ENCODE measurements at places on chromosomes 13 and 19.

GRCh38 chr13:78764665-78765064 lies 105.7 kb upstream of the OBI1 start:
- no peak for DNase-seq

- DNase-seq, result no peak
These were observed 65.4 kb downstream of the KL start for GRCh38 chr13:33081666-33082065.

DNA sequence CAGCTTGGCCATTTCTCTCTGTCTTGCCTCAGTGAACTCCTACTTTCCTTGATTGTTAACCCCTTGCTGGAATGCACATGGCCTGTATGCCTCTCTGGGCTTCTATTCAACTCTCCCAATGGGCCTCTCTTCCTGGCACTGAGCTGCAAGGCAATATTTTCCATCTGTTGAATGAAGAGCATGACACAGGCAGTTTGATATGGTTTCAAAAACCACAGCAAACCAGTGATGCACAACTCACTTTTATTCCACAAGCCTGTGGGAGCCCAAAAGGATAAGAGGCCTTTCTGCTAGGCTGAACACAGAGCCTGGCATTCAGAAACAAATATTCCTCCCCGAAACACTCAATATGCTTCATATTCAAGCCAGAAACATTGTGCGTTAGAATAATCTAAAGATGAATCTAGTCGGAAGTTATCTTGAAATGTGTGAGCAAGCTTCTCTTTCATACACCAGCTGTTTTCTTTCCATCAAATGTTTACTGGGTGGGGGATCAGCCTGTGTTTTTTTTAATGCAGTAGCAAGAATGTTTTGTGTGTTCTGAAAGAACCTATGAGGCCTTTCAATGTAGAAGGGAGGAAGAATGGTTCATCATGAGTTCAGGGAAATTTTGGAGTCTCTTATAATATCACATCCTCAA lies 443.1 kb upstream of the SPRY2 start:
- no peak for DNase-seq

GRCh38 chr19:22945560-22945959 lies 57.4 kb downstream of the ZNF728 start:
- DNase-seq, result no peak

GRCh38 chr19:38727306-38727867 lies 16.9 kb downstream of the CAPN12 start:
- no peak for DNase-seq

GRCh38 chr13:111925146-111925875 lies 141.6 kb upstream of the SOX1 start:
- no peak for DNase-seq

DNA sequence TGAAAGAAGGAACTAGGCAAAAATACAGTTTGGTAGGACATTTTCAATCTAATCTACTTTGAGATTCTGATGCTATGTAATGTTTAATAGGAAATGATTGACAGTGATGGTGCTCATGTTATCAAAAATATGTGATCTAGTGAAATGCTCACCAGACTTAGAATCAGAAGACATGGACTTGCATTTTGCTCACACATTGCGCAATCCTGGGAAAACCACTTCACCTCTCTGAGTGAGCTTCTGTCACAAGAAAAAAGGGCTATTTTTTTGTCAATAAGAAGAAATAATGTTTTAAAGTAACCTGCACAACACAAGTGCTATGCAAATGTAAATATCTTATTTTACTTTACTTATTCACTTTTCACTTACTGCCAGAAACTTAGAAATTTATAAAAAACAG lies 380.9 kb upstream of the HTR2A start:
- no peak for DNase-seq

DNA sequence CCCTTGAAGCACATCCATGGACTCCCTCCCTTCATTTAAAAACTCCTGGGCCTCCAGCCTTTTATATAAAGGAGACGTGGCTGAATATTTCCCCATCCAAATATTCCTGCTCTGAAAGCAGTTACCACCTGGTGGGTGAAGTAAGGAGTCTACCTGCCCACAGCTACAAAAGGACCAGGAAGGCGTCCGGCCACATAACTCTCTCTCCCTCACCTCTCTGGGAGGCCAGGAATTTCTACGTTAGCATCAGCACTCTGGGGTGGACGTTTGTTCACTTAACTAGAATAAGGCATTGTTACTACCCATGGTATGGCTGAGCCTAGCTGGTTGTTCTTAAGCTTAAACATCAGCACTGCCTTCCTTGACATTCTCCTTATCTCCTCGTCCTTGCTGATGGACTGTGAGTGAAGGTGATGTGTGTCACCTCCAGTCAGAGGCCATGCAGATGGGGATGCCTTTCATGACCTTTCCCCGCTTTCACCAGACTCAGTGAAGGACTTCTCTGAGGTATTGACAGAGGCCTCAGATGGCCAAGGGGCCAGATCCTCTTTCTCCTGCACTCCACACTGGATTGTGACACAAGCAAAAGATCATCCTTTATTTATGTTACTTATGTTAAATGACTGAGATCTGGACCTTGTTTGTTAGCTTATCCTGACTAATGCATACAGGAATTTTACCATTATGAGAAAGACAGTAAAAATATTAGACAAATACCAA lies 22.2 kb upstream of the KPNA3 start:
- DNase-seq, result no peak

DNA sequence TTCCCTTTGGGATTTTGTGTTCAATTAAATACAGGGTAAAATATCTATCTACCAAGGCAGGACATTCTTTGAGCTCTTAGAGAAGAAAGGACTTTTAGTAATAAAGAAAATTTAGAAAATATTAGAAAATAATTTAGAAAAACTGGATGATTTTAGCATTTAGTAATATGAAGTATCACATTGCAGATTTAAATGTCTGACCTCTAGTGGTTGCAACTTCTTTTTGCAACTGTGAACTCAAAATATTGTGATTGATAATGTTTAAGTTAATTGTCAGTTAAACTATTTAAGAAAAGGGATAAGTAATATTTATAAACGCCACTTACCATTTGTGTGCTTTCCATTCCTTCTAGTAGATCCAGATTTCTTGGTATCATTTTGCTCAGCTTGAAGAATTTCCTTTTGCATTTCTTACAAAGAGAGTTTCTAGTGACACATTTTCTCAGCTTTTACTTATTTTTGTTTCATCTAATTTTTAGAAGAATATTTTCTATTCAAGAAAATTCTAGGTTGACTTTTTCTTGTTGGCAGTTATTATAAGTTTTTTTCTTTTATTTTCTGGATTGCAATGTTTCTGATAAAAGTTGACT lies 10.3 kb upstream of the POSTN start:
- DNase-seq, result no peak

DNA sequence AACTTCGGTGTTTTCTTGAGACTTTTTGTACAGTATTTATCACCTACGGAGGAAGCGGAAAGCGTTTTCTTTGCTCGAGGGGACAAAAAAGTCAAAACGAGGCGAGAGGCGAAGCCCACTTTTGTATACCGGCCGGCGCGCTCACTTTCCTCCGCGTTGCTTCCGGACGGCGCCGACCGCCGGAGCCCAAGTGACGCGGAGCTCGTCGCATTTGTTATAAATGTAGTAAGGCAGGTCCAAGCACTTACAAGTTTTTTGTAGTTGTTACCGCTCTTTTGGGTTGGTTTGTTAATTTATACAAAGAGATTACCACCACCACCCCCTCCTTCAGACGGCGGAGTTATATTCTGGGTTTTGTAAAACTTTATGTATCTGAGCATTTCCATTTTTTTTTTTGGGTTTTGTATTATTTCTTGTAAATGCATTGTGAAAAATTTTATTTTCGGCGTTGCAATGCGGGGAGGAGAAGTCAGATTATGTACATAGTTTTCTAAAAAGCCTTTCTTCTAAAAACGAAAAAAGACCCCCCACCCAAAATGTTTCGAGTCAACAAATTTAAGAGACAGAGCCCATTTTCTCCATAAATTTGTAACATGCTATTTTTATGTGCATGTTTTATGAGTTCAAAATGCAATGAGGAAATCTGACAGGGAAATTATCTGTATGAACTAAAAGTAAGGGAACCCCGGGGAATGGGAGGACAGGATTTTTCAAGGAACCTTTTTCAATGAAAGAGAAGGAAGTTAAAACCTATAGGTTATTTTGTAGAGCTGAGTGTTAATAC lies 2.3 kb downstream of the SOX1 start:
- DNase-seq, result no peak

GRCh38 chr19:46404055-46404752 lies 9.2 kb downstream of the CCDC8 start:
- no peak for DNase-seq

DNA sequence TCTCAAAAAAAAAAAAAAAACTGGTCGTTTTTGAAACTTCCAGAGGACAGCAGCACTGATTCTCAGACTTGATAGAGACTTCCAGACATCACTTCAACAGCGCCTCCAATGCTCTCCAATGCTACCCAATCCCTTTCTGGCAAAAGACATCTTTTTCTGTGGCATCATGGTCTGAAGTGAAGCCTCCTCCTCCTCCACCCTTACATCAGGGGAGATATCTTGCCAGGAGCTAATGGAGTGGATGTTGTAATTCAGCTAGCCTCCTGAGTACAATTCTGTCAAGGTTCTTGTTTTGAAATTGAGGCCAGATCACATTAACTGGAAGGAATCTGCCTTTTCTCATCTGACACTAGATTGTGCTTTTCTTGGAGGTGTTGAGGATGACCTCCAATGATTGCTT lies 24.2 kb downstream of the FXYD5 start:
- DNase-seq, result no peak

- no peak for DNase-seq
These were observed 47.9 kb upstream of the OLFM4 start for GRCh38 chr13:52980695-52981094.

- DNase-seq, result no peak
These were observed 25.5 kb upstream of the SACS start for GRCh38 chr13:23458989-23459388.

DNA sequence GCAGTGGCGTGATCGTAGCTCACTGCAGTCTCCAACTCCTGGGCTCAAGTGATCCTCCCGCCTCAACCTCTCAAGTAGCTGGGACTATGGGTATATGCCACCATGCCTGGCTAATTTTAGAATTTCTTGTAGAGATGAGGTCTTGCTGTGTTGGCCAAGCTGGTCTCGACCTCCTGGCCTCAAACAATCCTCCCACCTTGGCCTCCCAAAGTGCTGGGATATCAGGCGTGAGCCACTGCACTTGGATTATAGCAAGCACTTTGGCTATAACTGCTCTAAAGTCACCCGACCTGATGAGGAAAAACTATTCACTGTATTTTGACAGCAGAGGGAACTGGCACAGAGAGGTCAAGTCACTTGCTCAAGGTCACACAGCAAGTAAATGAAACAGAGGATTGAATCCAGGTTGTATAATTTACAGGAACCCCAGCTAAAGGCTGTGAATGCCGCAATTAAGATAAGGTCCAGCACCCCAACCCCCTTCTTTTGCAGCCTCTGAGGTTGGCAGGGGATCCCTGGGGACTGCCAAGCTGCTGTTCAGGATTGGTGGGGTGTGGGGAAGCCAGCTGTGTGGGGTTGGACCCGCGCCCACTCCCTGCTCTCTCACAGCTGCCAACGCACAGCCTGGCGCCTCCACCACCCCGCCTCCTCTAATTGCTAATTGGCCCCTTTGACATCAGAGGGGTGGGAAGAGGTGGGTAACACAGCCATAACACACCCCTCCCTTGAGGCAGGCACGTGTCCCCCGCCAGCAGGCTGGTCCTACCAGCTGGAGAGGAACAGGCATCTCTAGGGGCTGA lies 6.0 kb downstream of the TMIGD2 start:
- DNase-seq, result no peak

DNA sequence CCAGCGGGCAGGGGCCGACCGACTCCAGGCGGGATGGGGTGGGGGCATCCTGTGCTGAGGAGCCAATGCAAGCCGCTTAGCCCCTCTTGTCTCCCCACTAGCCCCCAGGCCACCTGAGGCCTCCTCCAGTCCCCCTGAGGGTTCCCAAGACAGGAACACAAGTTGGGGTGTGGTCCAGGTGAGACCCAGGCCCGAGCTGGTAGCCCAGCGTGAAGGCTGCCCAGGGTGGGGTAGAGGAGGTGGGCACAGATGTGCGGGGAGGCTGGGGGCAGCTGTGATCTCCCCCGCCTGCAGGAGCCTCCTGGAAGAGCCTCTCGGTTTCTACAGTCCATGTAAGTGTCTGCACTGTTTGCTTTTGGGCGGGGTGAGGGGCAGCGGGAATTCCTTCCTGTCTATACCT lies 10.4 kb downstream of the TLE6 start:
- no peak for DNase-seq

GRCh38 chr13:29595380-29596063 lies at the start of gene SLC7A1:
TSS of gene SLC7A1 (minus strand) at chr13:29595688. CDS start at chr13:29536188, 59,500 bp downstream.
- DNase-seq, result peak; percentile 81

DNA sequence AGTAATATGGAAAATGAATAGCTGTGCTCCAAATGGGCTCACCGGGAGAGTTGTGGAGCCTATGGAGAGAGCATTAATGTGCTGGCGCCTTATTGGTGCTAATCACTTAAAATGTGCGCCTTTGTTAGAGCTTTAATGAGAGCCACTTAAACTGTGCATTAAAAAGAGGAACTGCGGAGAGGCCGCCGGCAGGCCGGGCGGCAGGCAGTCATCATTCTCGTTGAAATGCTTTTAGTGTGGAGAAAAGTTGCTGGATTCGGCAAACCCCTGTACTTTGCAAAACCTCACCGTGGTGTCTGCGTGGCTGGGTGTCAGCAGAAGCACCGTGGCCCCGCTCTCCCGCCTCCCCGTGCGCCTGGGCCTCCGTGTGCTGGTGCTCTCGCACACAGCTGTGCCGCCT lies 105.5 kb downstream of the KDM4B start:
- DNase-seq, result no peak

GRCh38 chr13:97844151-97844550 lies 109.3 kb upstream of the IPO5 start:
- no peak for DNase-seq

DNA sequence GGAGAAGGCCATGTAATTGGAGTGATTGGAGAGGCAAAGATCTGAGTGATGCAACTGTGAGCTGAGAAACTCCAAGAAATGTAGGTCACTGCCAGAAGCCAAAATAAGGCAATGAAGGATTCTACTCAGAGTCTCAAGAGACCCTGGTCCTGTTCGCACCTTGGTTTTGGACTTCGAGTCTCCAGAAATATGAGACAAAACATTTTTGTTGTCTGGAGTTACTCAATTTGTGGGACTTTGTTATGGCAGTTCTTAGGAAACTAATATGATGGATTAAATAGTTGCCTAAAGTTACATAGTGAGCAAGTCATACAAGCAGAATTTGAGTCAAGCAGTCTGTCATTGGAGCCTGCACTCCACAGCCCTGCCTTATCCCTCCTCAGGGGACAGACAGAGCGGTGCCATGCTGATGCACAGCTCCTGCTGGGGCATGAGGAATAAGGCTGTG lies 104.2 kb downstream of the ITGBL1 start:
- DNase-seq, result no peak

- no peak for DNase-seq
These were observed 296.3 kb downstream of the KLF5 start for GRCh38 chr13:73355134-73355533.

All from stimulated activated CD8-positive, alpha-beta memory T cell treated with anti-CD3 and anti-CD28 coated beads, Interleukin-4, amount 100 ng/mL, for 24 hours (primary cell).